ENCODE measurements at places on chromosomes 2 and 18. TPM values are rescaled to one million over a fixed set of nuclear protein-coding genes. Genes with fewer than 3 reads are reported as not detected.

The XIRP2 gene
- total RNA-seq: not detected

The TDRD15 gene
- total RNA-seq: not detected

The ARHGEF33 gene
- 0.41 TPM for total RNA-seq

- no peak overlapping the region for H3K4me3 ChIP-seq
- H3K27ac ChIP-seq: no peak overlapping the region
- DNase-seq: no peak
- no peaks in the 10 kb centered on the region for H3K27me3 ChIP-seq
- no peaks in the 10 kb centered on the region for H3K36me3 ChIP-seq
Measured at GRCh38 chr18:44599412-44599811, 81.3 kb upstream of the SETBP1 start.

DNA sequence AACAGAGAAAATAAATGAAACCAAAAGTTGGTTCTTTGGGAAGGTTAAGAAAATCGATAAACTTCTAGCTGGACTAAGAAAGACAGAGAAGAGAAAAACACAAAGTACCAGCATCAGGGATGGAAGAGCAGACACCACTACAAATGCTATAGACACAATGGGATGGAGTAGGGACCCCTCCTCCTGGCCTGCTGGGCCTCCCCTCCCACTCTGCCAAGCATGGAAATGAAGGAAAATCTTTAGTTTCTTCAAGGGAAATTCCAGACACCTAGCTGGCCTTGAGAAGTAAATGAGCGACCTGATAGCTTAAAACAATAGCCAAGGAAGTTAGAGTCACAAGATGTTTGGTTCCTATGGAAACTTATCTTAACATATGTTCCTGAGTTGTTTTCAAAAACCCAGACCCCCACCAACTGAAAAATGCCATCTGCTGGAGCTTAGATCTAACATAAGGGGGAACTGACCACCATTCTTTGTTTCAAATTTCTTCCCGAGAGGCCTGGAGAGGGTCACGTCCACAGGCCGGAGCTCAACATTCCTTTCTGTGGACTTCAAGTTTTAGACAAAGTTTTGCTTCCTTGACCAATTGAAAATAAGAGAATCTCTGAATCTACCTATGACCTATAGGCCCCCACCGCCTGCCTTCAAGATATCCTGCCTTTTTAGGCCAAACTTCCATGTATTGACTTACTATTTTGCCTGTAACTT is 101.9 kb downstream of the BIN1 start:
- DNase-seq: no peak
- H3K4me3 ChIP-seq: no peak overlapping the region
- no peaks in the 10 kb centered on the region for H3K36me3 ChIP-seq
- no peaks in the 10 kb centered on the region for H3K4me1 ChIP-seq
- peaks cover 3% of the 10 kb centered on the region for H3K27me3 ChIP-seq
- no peak overlapping the region for H3K27ac ChIP-seq

DNA sequence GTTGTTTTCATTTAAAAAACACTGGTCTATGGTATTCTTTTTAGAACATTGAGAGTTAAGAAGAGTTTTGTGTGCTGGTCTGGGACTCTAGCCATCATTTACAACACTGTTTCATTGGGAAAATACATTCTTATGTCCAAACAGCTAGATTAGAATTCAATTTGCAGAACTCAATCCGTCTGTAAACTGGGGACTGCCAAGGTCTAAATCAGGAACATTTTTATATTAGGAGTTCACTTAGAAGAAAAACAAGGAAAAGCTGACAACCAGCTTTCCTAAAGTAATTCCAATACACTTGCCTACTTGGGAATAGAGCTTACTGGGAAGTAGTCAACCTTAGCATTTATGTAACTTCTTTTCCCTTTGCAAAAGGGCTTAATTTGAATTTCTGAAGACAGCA is 91.5 kb upstream of the RNF152 start:
- H3K4me3 ChIP-seq: no peak overlapping the region
- H3K27me3 ChIP-seq: no peaks in the 10 kb centered on the region
- DNase-seq: no peak
- H3K27ac ChIP-seq: no peak overlapping the region

- H3K27ac ChIP-seq: no peak overlapping the region
- no peaks in the 10 kb centered on the region for H3K27me3 ChIP-seq
- no peaks in the 10 kb centered on the region for H3K4me1 ChIP-seq
- DNase-seq: no peak
Measured at GRCh38 chr2:189014449-189015138, 40.4 kb downstream of the COL3A1 start.

DNA sequence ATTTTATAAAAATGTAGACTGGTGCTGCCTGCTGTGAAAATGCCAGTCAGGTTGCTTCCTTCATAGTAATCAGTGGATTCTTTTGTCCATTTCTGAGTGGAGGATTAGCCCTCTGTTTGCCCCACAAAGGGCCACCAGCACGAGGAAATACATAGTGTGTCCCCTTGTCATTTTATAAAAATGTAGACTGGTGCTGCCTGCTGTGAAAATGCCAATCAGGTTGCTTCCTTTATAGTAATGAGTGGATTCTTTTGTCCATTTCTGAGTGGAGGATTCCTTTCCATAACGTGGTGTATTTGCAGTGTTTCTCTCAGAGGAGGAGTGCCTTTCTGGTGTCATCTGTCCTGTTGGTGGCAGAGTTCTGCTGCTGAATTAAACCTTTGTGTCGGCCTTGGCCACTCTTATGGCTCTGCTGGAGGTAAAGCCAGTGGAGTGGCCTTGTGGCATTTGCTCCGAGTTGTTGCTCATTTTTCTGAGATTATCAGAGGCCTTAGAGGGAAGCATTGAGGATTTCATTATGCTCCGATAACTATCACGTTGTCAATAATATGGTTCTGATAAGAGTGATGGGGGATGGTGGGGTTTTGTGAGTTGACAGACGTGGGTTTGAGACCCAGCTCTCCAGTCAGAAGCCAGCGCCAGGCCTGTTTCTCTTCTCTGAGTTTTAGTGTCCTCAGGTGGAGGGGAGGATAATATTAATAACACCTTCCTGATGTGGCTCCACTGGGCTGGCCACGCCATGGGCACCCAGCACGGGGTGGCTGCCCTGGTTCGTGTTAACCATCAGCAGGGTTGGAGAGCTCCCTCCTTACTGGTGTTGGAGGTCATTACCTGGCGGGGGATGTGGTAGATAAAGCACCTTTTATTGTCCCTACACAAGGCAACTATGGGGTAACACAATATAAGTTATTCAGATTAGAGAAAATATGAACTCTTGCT is 96.6 kb downstream of the NEDD4L start:
- H3K4me1 ChIP-seq: no peaks in the 10 kb centered on the region
- no peak for DNase-seq
- H3K36me3 ChIP-seq: no peaks in the 10 kb centered on the region
- H3K27me3 ChIP-seq: no peaks in the 10 kb centered on the region
- no peak overlapping the region for H3K4me3 ChIP-seq

DNA sequence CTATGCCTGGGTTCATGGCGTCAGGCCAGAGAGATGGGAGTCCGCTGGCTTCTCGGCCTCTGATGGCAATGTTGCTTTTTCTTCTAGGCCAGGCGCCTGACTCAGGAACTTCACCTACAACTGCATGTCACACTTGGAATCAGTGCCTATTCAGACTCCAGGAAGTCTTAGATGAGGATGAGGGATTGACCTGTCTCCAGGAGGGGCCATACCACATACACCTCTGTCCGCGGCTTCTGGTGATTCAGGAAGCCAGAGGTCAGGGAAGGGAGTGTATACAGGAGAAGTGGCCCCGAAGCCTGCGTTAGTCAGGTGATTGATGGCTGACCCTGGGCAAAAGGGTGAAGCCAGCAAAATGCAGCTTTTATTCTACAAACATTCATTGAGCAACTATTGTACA is 109.1 kb upstream of the RMDN2 start:
- no peak overlapping the region for H3K4me3 ChIP-seq
- no peak for DNase-seq
- no peaks in the 10 kb centered on the region for H3K27me3 ChIP-seq

DNA sequence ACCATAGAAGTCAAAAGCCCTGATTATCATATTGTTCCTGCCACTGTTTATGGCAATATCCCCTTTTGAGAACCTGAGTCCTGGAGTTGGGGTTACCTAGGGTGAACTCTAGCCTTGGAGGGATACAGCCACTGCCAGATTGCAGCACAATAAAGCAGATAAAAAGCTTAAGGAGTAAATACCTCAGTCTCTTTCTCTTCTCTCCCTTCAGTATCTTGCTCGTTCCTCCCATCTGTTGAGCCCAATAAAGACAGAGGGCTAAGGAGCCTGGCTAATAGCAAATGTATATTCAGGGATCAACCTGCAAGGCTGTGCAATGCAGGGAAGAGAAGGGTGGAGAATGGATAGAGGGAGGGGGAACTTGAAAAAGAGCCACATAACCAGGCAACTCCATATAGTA is 8.0 kb upstream of the DPP4 start:
- no peak overlapping the region for H3K4me3 ChIP-seq
- H3K36me3 ChIP-seq: no peaks in the 10 kb centered on the region
- DNase-seq: no peak
- no peaks in the 10 kb centered on the region for H3K4me1 ChIP-seq
- H3K27me3 ChIP-seq: no peaks in the 10 kb centered on the region

GRCh38 chr2:127166231-127166860 is 53.8 kb downstream of the CYP27C1 start:
- H3K4me1 ChIP-seq: peaks cover 15% of the 10 kb centered on the region
- H3K27ac ChIP-seq: no peak overlapping the region
- no peaks in the 10 kb centered on the region for H3K36me3 ChIP-seq
- no peak for DNase-seq
- H3K27me3 ChIP-seq: no peaks in the 10 kb centered on the region

GRCh38 chr2:228321015-228321414 is 139.5 kb upstream of the SPHKAP start:
- no peak overlapping the region for H3K4me3 ChIP-seq
- DNase-seq: no peak
- H3K4me1 ChIP-seq: no peaks in the 10 kb centered on the region
- H3K36me3 ChIP-seq: no peaks in the 10 kb centered on the region

DNA sequence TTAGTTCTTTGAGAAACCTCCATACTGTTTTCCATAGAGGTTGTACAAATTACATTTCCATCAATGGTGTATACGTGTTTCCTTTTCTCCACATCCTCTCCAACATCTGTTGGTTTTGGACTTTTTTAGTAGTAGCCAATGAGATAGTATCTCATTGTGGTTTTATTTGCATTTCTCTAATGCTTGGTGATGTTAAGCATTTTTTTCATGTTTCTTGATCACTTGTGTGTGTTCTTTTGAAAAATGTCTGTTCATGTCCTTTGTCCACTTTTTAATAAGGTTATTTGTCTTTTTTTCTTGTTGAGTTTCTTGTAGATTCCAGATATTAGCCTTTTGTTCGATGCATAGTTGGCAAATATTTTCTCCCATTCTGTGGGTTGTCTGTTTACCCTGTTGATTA is 392.3 kb upstream of the ZEB2 start:
- H3K4me3 ChIP-seq: no peak overlapping the region
- H3K4me1 ChIP-seq: no peaks in the 10 kb centered on the region
- DNase-seq: no peak
- no peaks in the 10 kb centered on the region for H3K36me3 ChIP-seq

GRCh38 chr2:20322527-20323300 is 27.9 kb downstream of the PUM2 start:
- no peak overlapping the region for H3K4me3 ChIP-seq
- no peak for DNase-seq
- H3K4me1 ChIP-seq: peaks cover 5% of the 10 kb centered on the region
- no peak overlapping the region for H3K27ac ChIP-seq
- H3K27me3 ChIP-seq: no peaks in the 10 kb centered on the region

DNA sequence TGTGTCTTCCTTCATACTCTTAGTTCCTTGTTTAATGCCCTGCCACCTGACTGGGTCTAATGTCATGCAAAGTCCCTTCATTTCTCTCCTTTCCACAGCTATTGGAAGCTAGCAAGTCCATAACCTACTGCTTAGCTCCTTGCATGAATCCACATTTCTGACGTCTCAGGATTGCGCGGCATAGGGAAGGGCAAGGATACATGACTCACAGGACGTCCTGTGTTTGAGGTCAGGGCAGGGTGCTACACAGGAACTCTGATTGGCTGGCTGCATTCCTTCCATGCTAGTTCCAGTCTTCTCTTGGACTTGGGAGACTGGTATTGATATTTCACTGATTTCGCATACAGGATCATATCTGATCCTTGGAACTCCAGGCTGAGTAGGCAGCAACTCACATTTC is 137.9 kb downstream of the CDH2 start:
- no peaks in the 10 kb centered on the region for H3K4me1 ChIP-seq
- no peak for DNase-seq
- no peaks in the 10 kb centered on the region for H3K36me3 ChIP-seq
- H3K4me3 ChIP-seq: no peak overlapping the region
- H3K27ac ChIP-seq: no peak overlapping the region

DNA sequence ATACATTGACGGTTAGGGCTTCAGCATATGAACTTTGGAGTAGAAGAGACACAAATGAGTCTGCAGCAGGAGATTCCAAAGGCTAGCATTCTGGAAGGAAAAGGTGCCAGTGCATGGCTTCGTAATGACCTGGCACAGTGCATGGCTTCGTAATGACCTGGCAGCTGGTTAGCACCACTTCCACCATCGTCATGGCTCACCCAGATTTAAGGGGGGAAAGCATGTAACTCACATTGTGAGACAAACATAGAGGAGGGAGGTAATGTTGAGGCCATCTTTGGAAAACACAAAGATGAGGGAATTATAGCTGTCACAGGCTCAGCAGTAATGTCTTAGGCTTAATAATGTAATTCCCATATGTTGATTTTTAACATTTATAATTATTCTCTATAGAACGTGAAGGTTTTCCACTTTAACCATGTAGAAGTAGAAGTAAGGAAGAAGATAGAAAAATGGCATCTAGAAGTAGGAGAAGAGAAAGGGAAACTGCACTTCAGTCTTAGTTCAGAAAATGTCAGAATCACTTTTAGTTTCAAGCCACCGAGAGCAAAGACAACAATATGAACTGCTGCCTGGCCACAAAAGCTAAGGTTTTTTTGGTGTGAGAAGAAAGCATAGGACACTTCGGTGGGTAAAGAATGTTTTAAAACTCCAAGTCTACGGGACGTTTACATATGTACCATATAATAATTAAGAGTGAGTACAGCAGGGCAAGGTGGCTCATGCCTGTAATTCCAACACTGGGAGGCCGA is 6.8 kb upstream of the STK25 start:
- H3K27ac ChIP-seq: 0 out of 2 replicates have a peak overlapping the region, but pooled peaks have one; percentile 12
- no peak for DNase-seq
- no peaks in the 10 kb centered on the region for H3K36me3 ChIP-seq

GRCh38 chr2:35220461-35220860 is 1135.1 kb upstream of the CRIM1 start:
- no peak for DNase-seq
- H3K36me3 ChIP-seq: no peaks in the 10 kb centered on the region
- H3K4me1 ChIP-seq: no peaks in the 10 kb centered on the region
- no peaks in the 10 kb centered on the region for H3K27me3 ChIP-seq
- no peak overlapping the region for H3K4me3 ChIP-seq

DNA sequence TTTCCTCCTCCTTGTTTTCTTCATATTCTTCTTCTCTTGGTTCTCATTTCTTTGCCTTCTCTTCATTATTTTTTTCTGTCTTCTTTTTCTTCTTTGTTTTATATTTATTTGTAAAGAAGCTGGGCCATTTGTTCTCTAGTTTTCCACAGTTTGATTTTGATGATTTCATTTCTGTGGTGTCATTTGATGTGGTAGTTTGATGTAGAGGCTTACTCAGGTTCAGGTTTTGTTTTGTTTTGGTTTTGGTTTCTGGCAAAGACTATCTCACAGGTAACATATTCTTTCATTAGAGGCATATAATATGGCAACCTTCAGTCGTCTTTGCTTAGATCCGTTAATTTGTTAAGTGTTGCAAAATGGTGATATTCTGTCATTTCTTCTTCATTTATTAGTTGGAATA is 75.3 kb downstream of the BABAM2 start:
- no peaks in the 10 kb centered on the region for H3K4me1 ChIP-seq
- no peak overlapping the region for H3K27ac ChIP-seq
- DNase-seq: no peak
- H3K4me3 ChIP-seq: no peak overlapping the region
- H3K27me3 ChIP-seq: no peaks in the 10 kb centered on the region
